RWPE1 (cell line): ENCODE measurements at places on chromosomes 11 and 22.

GRCh38 chr11:130213979-130214281, 54.3 kb downstream of the ST14 start:
- DNase-seq, result no peak

DNA sequence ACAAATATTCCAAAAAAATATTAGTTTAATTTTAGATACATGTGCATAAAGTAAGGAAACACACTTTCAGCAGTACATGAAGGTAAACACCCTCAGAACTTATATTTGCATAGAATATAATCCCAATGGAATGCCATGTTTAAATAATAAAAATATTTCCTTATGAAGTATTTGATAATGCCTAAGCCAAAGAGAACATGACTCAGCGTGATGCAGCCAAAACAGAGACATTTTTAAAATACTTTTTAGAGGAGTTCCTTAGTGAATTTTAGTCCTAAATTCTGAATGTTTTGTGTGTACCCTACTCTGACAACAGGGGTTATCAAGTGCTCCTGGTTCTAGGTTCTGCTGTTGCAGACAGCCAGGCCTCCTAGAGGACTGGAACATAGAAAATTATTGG, 39.1 kb upstream of the POU2AF2 start:
- DNase-seq, result peak; percentile 30

- DNase-seq, result no peak
Measured at GRCh38 chr11:86046116-86046515, 22.8 kb downstream of the PICALM start.

GRCh38 chr22:38871360-38872171, 450 bp downstream of the CBX6 start:
- no peak for DNase-seq
